Liver (tissue), 10 donors: ENCODE measurements at places on chromosomes 2 and 18. TPM values are rescaled to one million over a fixed set of nuclear protein-coding genes. Genes with fewer than 3 reads are reported as not detected.

GRCh38 chr2:133821107-133821760 is 253.0 kb upstream of the NCKAP5 start:
- no peak overlapping the region for H3K4me3 ChIP-seq
- no peak overlapping the region for H3K27ac ChIP-seq
- H3K4me1 ChIP-seq, result no peaks in the 10 kb centered on the region
- no peak for DNase-seq
- H3K27me3 ChIP-seq, result no peaks in the 10 kb centered on the region
- no peaks in the 10 kb centered on the region for H3K36me3 ChIP-seq

STEAP3 gene
- 153 TPM for total RNA-seq

DNA sequence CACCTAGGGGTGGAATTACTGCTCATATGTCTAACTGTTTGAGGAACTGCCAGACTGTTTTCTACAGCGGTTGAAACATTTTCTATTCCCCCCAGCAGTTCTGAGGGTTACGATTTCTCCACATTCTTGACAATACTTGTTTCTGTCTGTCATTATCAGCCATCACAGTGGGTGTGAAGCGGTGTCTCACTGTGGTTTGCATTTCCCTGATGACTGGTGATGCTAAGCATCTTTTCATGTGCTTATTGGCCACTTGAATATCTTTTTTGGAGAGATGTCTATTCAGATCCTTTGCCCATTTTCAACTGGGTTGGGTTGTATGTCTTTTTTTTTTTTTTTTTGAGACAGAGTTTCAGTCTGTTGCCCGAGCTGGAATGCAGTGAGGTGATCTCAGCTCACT is 63.0 kb downstream of the ADNP2 start:
- no peaks in the 10 kb centered on the region for H3K36me3 ChIP-seq
- no peak overlapping the region for H3K27ac ChIP-seq
- DNase-seq, result no peak
- H3K27me3 ChIP-seq, result no peaks in the 10 kb centered on the region

CNGA3 gene
- not detected for total RNA-seq

- H3K36me3 ChIP-seq, result no peaks in the 10 kb centered on the region
- H3K27ac ChIP-seq, result no peak overlapping the region
- no peak for DNase-seq
- H3K4me1 ChIP-seq, result no peaks in the 10 kb centered on the region
- H3K4me3 ChIP-seq, result no peak overlapping the region
Measured at GRCh38 chr2:179165356-179166000, 99.2 kb downstream of the SESTD1 start.

IGFBP2 gene
- total RNA-seq, result 242 TPM

DNA sequence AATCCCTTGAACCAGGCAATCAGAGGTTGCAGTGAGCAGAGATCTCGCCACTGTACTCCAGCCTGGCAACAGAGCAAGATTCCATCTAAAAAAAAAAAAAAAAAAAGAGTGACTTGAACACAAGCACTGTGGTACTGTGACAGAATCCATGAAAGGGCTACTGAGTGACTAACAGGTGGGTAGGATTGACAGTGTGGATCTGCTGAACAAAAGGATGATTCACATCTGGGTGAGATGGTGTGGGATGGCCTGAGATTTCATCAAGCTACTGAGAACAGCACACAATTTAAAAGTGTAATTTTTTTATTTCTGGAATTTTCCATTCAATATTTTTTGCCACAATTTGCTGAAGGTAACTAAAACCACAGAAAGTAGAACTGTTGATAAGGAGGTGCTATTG is 13.3 kb upstream of the SP3 start:
- no peak overlapping the region for H3K27ac ChIP-seq
- no peak for DNase-seq
- H3K27me3 ChIP-seq, result no peaks in the 10 kb centered on the region
- H3K4me1 ChIP-seq, result peaks cover 7% of the 10 kb centered on the region
- H3K36me3 ChIP-seq, result no peaks in the 10 kb centered on the region

DNA sequence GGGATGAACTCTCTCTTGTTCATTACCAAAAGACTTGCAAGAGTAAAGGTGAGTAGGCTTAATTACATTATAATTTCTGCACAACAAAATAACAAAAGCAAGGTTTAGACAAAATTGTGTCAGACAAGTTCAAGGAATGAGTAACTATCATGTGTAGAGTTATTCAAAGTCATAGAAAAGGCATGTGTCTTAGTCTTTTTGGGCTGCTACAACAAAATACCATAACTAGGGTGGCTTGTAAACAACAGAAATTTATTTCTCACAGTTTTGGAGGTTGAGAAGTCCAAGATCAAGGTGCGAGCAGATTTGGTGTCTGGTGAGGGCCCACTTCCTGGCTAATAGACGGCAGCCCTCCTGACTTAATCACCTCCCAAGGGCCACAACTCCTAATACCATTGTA is 37.6 kb downstream of the IL1R2 start:
- no peaks in the 10 kb centered on the region for H3K36me3 ChIP-seq
- H3K27ac ChIP-seq, result no peak overlapping the region
- DNase-seq, result no peak
- H3K4me3 ChIP-seq, result no peak overlapping the region
- peaks cover 8% of the 10 kb centered on the region for H3K4me1 ChIP-seq

- H3K36me3 ChIP-seq, result no peaks in the 10 kb centered on the region
- no peaks in the 10 kb centered on the region for H3K27me3 ChIP-seq
- no peak for DNase-seq
- no peaks in the 10 kb centered on the region for H3K4me1 ChIP-seq
Measured at GRCh38 chr2:190405995-190406394, 2.2 kb upstream of the MFSD6 start.
